CD4-positive, alpha-beta T cell treated with Interleukin-21 for 1 hour (primary cell): ENCODE measurements at places on chromosomes 2 and 18.

DNA sequence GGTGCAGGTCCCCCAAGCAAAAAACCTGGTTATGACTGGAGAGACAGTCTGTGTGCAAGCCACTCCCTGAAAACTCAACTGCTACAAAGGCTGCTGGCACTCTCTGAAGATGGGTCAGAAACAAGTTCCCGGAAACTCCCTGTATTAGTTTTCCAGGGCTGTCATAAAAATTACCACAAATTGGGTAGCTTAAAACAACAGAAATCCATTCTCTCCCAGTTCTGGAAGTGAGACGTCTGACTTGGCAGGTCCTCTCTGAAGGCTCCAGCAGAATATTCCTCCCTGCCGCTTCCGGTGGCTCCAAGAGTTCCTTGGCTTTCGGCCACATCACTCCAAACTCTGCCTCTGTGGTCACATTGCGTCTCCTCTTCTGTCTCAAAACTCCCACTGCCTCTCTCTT, 30.1 kb upstream of the SERPINE2 start:
- no peak for DNase-seq

GRCh38 chr18:65124633-65125032, 626.2 kb upstream of the CDH7 start:
- no peak for DNase-seq

DNA sequence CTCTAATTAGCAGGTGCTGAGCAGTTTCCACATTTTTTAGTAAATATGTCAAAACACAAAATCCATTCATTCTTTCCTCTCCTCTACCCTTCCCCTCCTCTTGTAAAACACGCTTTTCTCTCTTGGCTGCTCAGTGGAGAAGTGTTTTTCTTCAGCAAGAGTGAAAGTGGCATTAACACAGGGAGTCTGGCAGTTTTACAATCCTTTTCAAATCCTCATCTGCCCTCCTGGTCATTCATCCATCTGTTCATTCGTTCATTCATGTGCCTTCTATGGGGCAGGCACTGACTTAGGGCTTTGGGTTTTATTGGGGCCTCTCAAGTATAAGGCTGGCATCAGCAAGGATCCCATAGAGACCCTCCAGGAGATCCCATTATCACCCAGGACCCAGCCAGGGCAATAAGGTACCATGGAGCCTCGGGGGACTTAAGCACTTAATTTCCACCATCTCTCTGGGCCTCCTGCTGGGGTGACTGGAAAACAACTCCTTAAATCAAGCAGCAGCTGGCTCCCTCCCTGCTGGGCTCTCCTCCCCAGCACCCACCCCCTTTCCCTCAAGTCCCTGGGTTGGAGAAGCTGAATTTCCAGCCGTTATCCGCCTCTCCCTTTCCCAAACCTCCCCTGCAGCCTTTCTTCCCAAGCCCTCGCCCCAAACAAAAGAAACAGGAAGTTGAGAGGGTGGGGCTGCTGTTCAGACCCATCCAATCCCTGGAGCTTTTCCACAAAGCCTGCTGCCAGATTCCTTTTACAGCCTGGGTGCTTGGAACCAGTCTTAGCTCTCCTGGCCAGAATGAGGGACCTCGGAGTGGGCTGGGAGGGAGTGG, 32.6 kb downstream of the MARCHF4 start:
- no peak for DNase-seq

DNA sequence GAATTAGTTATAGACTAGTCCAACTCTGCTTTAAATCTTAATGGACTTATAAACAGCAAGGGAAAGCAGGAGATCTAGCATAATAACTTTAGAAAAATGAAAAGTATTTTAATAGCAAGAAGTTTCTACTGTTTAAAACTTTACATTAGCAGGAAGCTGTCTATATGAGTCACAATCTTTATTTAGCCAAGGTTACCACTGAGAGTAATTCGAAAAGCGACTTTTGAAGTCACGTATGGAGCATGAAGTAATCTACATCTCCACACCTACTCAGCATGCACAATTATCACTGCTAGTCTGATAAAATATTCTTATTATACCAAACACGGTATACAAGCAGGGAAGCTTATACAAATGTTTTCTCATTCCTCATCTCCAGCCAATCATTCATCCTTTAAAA, 515.4 kb upstream of the SOX11 start:
- DNase-seq: no peak

- no peak for DNase-seq
Measured at GRCh38 chr18:5294113-5294456, 1.4 kb downstream of the ZBTB14 start.

GRCh38 chr2:145777297-145777696, 1257.4 kb upstream of the ZEB2 start:
- no peak for DNase-seq

DNA sequence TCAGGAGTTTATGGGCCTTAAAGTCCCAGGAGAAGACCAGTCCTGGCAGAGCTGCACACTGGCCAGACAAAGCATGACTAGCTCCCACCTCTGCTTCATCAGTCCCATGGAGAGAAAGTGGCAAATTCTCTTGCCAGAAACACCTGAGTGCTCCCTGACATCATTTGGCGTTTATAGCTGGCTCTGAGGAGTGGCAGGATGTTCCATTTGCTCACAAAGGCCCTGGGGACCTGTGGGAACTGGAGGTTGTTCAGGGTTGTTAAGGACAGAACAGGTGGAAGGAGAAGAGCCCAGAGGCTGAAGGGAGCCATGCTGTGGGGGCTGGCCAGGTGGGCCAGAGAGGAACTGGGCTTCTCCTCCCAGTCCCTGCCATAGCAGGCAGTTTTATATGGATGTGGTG, 56.1 kb downstream of the RPL37A start:
- no peak for DNase-seq

GRCh38 chr2:119692310-119692709, 13.3 kb downstream of the TMEM177 start:
- DNase-seq: no peak

DNA sequence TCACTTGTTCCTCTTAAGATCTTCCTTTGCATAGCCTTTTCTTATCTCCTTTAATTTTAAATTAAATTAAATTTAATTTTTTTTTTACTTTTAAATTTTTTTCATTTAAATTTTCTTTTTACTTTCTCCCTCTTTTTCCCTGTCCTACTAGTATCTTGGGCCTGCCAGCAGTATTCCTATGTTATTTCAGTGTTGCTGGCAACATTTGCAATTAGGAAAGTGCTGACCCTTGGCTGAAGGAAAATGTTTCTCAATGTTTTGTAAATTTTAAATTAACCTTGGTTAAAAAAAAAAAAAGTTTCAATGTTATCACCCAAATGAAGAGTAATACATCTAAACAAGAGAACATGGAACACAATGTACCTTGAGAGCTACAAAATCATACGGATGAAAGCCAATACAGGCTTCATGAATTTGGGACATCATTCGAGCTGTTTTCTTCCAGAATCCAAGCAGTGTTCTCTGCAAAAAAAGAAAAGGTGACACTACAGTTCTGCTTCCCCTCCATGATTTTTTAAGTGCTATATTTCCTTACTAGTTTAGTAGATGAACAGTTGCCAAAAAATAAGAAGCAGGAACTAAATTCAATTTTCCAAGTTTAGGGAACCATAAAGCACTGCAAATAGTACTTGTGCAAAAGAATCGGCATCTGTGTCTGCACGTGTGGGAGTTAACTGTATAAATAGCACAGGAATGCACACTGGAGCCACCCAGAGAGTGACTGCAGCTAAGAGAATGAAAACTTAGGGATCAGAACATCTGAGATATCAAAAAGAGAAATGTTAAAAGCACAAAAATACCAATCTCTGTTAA, 55.8 kb downstream of the ICA1L start:
- no peak for DNase-seq

DNA sequence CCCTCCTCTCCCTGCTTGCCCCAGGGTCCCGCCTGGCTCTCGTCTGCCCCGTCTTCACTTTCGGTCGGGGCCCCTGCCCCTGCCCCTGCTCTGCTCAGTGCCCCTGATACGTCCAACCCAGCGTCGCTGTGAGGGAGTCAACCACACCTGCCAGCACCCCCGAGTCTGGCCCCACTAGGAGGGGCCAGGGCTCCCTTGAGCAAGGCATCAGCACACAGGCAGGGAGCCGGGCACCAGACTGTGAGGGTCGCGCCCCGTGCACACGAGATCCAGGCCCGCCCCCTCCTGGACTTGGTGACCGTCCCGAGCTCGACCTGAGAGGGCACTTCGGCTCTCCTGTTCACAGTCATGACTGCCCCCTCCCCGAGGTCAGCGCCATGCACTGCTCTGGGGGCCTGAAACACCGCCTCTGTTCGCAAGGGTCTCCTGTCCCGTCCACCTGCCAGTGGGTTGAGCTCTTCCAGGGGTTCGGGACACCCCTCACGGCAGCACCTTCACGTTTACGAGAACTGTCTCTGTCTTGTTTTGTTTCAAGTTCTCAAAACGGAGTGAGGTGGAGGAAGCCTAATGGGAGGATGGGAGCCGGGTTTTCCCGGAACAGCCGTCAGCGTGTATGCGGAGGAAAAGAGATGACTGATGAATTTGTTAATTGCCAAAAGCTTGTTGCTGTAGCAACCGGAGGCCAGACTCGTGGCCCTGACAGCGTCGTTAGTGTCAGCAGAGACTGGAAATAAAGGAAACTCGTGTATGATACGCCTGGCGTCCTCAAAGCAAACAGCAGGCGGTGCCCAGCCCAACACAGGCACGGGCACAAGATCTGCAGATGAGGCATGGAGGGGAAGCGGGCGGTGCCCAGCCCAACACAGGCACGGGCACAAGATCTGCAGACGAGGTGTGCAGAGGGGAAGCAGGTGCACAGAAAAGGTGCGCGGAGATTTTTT, 48.2 kb upstream of the KCNG2 start:
- no peak for DNase-seq

DNA sequence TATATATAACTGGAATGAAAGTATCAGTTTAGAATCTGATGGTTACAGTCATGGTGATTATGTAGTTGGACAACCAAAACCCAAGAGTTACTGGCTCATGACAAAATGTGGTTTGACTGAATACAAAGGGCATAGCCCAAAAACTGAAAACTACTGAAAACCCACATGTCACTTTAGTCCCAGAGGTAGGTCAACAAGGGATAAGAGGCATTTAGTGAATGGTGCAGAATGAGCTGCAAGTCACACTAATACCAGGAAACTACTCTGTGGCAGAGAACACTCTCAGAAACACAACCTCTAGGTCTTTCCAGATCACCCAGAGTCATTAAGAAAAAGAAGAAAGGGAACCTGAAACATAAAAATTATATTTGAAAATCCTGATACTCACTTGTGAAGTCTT, 154.5 kb downstream of the AGPS start:
- no peak for DNase-seq

- peak; percentile 8 for DNase-seq
Measured at GRCh38 chr2:63983986-63984605, 35.1 kb downstream of the VPS54 start.

DNA sequence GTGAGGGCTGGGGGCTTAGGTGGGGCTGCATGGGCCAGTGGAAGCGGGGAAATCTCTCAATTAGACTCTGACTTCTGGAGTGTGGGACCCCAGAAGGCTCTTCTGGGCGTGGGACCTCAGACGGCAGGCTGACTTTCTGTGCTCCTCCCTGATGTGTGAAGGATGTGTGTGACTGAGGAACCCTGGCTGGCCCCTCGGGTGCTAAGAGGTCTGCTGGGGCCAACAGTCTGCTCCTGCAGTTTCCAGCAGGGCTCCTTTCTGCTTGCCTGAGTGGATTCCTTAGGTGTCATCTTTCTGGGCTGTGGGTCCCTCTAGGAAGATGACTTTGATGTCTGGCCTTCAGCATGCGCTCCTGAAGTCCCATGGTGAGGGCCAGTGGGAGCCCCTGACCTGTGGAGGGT, 167.5 kb downstream of the DYSF start:
- DNase-seq: no peak

GRCh38 chr2:207110715-207111114, 55.0 kb downstream of the KLF7 start:
- DNase-seq: no peak

- DNase-seq: no peak
Measured at GRCh38 chr2:180130403-180130802, 123.3 kb upstream of the CWC22 start.

DNA sequence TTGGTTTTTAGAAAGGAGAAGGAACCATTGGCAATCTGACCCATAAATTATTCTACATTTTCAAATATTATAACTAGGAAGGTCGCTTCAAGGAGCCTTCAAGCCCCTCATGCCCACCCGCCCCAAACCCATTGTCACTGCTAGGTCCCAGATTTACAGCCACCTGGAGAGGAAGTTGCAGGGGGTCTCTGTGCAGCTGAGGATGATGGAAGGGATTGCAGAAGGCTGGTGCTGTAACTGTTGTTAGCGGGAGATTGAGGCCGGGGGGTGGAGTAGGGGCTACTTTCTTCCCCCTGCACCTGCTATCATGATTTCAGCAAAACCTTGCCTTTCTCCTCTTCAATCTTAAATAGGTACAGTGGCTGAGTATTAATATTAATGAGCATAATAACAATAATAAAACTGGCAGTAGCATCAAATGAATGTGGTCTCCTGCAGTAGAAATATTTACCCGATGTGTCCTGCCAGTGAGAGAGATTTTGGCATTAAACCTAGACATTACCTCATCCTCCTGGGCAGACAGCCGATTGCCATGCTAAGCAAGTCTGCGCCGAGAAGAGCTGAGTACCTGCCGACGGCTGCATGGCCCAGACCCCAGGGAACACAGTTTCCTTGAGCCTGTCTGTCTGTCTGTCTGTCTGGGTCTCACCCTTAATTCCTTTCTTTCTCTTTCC, 225.4 kb downstream of the FAM210A start:
- DNase-seq: no peak

GRCh38 chr2:20448977-20449306, 2.1 kb downstream of the RHOB start:
- no peak for DNase-seq

DNA sequence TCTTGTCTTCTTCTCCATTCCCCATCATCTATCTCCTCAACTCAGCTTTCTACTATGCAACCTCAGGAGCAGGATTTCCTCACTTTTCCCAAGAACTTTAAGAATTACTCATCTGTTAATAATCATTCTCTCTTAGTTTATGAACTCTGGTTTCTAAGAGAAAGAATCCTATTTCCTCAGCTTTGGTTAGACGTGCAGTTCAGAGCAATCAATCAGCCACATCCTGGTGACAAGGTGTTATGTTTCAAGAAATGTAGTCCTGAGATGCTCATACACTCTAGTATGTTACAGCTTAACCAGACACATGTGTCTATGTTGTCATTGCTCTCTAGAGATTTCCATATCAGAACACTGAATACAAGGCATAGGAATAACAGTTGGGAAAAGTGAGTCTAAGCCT, 277.9 kb downstream of the MBD2 start:
- DNase-seq: no peak

DNA sequence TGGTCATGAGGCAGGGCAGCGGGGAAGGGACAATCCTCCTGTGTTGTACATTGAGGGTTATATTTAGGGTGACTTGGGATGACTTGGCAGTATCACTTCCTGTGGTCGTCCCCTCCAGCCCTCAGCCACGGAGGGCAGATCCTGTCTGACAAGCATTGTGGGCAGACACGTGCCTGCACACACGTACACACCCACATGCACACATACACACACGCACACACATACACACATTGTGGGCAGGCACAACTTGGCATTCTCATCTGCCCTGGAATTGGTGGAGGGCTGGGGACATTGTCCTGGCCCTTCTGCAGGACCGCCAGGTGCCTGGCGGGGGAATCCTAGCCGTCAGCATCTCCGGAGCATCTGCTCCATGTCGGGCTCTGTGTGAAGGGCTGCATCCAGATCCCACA, 47.6 kb downstream of the ODC1 start:
- peak; percentile 10 for DNase-seq
